ENCODE measurements at places on chromosomes 4 and X.
A peak's percentile ranks its signal among the peaks of the same experiment; 100 is the strongest.

GRCh38 chr4:74830928-74831327, 36.6 kb upstream of the BTC start:
- H3K36me3 ChIP-seq, result no peaks in the 10 kb centered on the region
- DNase-seq, result no peak
- no peak overlapping the region for H3K27ac ChIP-seq
- H3K27me3 ChIP-seq, result no peaks in the 10 kb centered on the region

- no peaks in the 10 kb centered on the region for H3K36me3 ChIP-seq
- H3K4me1 ChIP-seq, result no peaks in the 10 kb centered on the region
- H3K27me3 ChIP-seq, result no peaks in the 10 kb centered on the region
- H3K4me3 ChIP-seq, result no peak overlapping the region
These were observed 2.8 kb downstream of the APLN start for GRCh38 chrX:129651756-129652564.

GRCh38 chr4:108215055-108215454, 46.3 kb upstream of the LEF1 start:
- no peaks in the 10 kb centered on the region for H3K27me3 ChIP-seq
- DNase-seq, result no peak
- no peak overlapping the region for H3K27ac ChIP-seq
- H3K4me1 ChIP-seq, result no peaks in the 10 kb centered on the region
- no peak overlapping the region for H3K4me3 ChIP-seq

DNA sequence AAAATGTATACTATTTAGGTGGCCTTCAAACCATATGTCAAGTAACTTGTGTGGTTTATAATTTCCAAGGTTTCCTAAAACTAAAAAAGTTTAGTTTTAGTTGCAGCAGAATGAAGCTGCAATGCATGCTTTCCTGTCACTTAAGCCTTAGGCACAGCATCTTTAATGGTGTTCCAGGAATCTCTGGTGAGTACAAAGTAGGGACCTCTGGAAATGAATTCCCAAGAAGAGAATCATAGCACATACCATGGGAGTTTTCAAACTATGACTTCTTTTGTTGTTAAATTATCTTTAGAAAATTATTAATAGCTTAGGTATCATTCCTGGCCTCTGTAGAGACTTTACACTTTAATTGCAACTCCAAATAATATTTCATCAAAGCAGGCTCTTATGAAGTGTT, 1005.9 kb upstream of the PABPC4L start:
- DNase-seq, result no peak
- no peaks in the 10 kb centered on the region for H3K36me3 ChIP-seq
- H3K27me3 ChIP-seq, result no peaks in the 10 kb centered on the region
- H3K27ac ChIP-seq, result no peak overlapping the region
- H3K4me1 ChIP-seq, result no peaks in the 10 kb centered on the region

DNA sequence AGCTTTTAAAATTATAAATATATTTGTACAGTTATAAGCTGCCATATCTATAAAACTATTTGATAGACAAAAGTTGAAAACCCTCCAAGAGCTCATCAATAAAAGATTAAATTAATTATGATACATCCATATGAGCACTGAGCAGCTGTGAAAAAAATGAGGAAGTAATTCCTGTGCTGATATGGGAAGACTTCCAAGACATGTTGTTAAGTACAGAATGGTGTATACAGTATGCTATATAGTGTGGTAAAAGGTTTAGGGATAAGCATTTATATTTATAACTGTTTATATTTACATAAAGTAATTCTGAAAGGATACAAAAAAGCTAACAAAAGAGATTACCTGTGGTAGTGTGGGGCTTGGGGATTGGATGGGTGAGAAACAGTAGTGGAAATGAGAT, 92.8 kb upstream of the BMP2K start:
- no peaks in the 10 kb centered on the region for H3K27me3 ChIP-seq
- H3K4me3 ChIP-seq, result no peak overlapping the region
- H3K4me1 ChIP-seq, result no peaks in the 10 kb centered on the region
- no peak overlapping the region for H3K27ac ChIP-seq
- DNase-seq, result no peak

GRCh38 chr4:152554742-152555141, 18.9 kb upstream of the FBXW7 start:
- no peak for DNase-seq
- peak overlapping the region; percentile 51 for H3K27ac ChIP-seq
- no peak overlapping the region for H3K4me3 ChIP-seq

DNA sequence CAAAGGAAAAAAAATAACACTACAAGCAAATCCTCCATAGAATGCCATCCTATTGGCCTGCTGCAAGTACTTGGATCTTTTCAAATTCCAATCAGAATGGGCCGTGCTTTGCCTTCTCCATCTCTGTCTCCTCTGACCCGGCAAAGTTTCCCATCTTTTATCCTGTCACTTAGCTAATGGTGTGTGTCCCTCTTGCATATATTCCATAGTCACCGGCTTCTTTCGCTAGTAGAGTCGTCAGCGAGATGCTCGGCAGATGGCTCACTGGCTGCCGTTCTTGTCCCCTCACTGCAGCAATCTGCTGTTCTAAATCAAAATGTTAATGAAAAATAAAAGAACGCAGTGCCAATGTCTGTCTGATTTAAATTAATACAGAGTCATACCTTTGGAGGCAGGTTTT, 22.1 kb downstream of the GRIA3 start:
- H3K4me1 ChIP-seq, result no peaks in the 10 kb centered on the region
- H3K36me3 ChIP-seq, result no peaks in the 10 kb centered on the region
- H3K27ac ChIP-seq, result no peak overlapping the region
- DNase-seq, result no peak
- H3K27me3 ChIP-seq, result no peaks in the 10 kb centered on the region

DNA sequence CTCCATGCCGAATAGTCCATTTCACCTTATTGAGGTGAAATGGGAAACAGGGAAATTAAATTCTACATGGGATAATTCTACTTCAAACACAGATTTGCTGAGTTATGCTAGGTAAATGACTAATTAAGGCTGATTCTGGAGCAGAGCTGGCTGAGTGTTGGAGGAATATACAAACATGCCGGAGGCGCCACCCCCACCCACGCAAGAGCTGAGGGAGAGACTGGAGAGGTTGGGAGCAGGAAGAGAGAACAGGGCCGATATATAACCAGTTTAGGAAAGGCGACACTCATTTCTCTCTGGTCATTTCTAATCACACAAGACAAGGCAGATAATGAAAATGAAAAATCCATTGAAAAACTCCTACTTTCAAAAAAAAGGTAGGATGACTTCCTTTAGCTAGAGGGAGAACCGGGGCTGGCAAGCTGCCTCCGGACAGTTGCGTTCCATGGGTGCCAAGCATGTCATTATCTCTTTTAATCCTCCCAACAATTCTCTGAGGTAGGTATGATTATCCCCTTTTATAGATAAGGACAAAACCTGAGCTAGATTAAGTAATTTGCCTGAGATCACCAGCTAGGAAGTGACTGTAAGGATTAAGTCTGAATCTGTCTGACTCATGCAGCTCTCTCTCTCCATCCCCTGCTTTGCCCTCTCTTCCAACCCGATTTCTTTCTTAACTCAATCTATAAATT, 27.6 kb upstream of the CFAP299 start:
- H3K36me3 ChIP-seq, result no peaks in the 10 kb centered on the region
- no peaks in the 10 kb centered on the region for H3K4me1 ChIP-seq
- no peak overlapping the region for H3K27ac ChIP-seq
- no peak overlapping the region for H3K4me3 ChIP-seq

- no peak overlapping the region for H3K27ac ChIP-seq
- H3K27me3 ChIP-seq, result no peaks in the 10 kb centered on the region
- DNase-seq, result no peak
- no peak overlapping the region for H3K4me3 ChIP-seq
- H3K4me1 ChIP-seq, result no peaks in the 10 kb centered on the region
These were observed 29.1 kb upstream of the ANAPC4 start for GRCh38 chr4:25347971-25348370.

DNA sequence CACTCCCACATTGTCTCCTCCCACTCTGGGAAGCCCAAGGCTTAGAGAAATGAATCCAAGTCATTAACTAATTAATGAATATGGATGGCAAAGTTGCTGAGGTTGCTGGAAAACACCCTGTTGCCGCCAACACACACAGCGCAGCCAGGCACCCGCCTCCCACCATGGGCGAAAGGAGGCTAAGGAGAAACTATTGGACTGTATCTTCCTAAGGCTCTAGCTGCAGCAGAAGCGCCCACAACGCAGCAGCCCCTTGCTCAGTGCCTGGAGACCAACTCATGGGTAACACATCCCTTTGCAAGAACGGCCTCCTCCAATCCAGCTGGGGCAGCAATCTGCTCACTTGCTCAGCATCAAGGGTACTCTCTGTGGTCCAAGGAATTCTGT, 34.2 kb downstream of the TSC22D3 start:
- peak; percentile 22 for DNase-seq
- peak overlapping the region; percentile 96 for H3K27ac ChIP-seq

- H3K27ac ChIP-seq, result no peak overlapping the region
- no peaks in the 10 kb centered on the region for H3K4me1 ChIP-seq
- no peak for DNase-seq
- H3K4me3 ChIP-seq, result no peak overlapping the region
- H3K36me3 ChIP-seq, result no peaks in the 10 kb centered on the region
These were observed 133.3 kb upstream of the PCDH7 start for GRCh38 chr4:30586850-30587249.

DNA sequence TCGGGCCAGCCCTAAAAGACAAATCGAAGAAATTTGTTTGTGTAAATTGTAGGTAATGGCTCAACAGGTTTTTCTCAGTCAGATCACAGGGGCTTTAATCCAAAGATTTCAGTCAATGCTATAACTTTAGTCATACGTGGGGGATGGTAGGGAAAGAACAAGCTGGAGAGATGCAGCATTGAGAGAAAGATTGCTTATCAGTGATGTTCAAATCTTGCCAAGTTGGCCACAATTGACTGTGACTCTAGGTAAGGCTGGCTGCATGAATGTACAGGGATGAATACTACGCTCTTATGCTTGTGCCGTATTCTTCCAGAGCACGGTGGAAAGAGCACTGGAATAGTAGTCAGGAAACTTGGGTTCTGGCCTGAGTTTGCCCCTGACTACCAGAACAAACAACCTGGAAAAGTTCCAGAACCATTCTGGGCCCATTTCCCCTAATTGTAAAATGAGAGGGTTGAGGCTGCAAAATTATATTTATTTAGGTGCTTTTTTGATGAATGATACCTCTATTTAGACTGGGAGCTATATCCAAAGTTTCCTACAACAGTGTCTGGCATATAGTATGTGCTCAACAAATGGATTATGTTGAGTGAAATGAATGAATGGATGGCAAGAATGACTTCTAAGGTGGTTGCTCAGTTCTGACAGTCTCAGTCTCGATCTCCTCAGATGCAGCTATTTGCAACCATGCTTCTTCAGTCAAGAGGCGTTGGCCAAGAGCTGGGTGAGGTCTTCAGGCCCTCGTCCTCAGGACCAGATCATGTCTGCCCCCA, 44.4 kb downstream of the TSC22D3 start:
- H3K27me3 ChIP-seq, result no peaks in the 10 kb centered on the region
- H3K27ac ChIP-seq, result no peak overlapping the region
- no peaks in the 10 kb centered on the region for H3K4me1 ChIP-seq
- H3K36me3 ChIP-seq, result no peaks in the 10 kb centered on the region
- no peak overlapping the region for H3K4me3 ChIP-seq
